Natural killer cell (primary cell): ENCODE measurements at places on chromosomes 3 and 15.

- H3K27me3 ChIP-seq, result no peaks in the 10 kb centered on the region
- DNase-seq, result no peak
- peak overlapping the region; percentile 4 for H3K27ac ChIP-seq
Measured at GRCh38 chr3:188431553-188431952, 277.6 kb downstream of the LPP start.

- no peaks in the 10 kb centered on the region for H3K36me3 ChIP-seq
- no peak overlapping the region for H3K27ac ChIP-seq
- no peak for DNase-seq
- no peaks in the 10 kb centered on the region for H3K27me3 ChIP-seq
Measured at GRCh38 chr3:26460985-26461384, 161.6 kb upstream of the LRRC3B start.

- no peaks in the 10 kb centered on the region for H3K4me1 ChIP-seq
- no peak overlapping the region for H3K4me3 ChIP-seq
- H3K27ac ChIP-seq, result no peak overlapping the region
- no peaks in the 10 kb centered on the region for H3K27me3 ChIP-seq
- no peaks in the 10 kb centered on the region for H3K36me3 ChIP-seq
Measured at GRCh38 chr3:155519078-155519477, 225.6 kb upstream of the STRIT1 start.

DNA sequence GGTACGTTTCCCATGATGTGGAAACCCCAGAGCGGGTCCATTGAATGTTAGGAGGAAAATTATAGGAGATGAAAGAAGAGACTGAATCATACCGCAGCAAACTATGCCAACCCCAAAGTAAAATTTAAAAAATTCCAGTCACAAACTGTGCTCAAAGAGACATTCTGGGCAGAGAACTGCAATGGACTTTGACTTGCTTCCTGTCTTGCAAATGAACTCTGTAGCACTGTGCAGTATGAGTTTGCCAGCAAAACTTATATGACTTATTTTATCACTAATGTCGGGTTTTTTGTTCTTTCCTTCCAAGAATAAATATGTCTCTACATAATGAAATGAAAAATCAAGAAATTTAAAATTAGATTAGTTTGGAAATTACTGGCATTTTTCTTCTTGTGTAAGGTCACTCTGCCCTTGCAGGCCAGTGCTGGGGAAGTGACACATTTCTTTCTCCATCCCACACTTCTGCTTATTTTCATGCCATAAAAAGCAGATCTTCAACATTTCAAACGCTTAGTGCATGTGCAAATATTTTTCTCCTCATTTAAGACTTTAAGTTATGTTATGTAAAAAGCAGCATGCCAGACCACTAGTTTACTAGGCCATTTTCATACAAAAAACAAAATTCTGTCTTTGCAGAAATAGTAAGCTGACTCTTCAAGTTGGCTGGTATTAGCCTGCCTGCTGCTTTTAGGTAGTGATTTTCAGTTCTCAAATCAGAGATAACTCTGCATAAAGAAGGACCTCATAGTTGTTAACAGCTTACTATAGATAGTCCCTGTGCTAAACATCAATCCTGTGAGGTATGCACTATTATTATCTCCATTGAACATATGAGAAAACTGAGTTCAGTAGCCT, 32.2 kb upstream of the SSR3 start:
- no peaks in the 10 kb centered on the region for H3K4me1 ChIP-seq
- no peak for DNase-seq
- no peak overlapping the region for H3K27ac ChIP-seq
- H3K4me3 ChIP-seq, result no peak overlapping the region
- H3K36me3 ChIP-seq, result no peaks in the 10 kb centered on the region

DNA sequence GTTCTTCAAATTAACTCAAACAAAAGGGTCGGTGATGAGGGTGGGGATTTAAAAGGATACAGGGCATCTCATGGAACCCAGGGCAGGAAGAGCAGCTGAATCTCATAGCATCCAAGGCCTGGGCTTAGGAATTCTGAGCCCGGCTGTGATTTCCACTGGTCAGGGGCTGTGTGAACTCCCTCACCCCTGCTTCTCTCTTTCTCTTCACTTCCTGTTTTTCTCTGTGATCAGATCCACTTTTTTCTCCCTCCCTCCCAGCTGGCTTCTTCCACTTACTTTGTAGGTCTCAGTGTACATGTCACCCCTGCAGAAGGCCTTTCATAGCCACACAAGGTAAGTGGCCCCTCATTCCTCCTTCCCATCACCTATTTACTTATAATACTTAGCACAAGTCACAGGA, 68.2 kb upstream of the CORO2B start:
- H3K36me3 ChIP-seq, result no peaks in the 10 kb centered on the region
- no peak for DNase-seq
- H3K27ac ChIP-seq, result no peak overlapping the region
- H3K4me1 ChIP-seq, result no peaks in the 10 kb centered on the region
- H3K4me3 ChIP-seq, result no peak overlapping the region
- no peaks in the 10 kb centered on the region for H3K27me3 ChIP-seq

- no peaks in the 10 kb centered on the region for H3K4me1 ChIP-seq
- no peaks in the 10 kb centered on the region for H3K27me3 ChIP-seq
- peaks cover 60% of the 10 kb centered on the region for H3K36me3 ChIP-seq
- DNase-seq, result no peak
- no peak overlapping the region for H3K4me3 ChIP-seq
Measured at GRCh38 chr3:50119786-50120185, 31.1 kb downstream of the RBM5 start.

DNA sequence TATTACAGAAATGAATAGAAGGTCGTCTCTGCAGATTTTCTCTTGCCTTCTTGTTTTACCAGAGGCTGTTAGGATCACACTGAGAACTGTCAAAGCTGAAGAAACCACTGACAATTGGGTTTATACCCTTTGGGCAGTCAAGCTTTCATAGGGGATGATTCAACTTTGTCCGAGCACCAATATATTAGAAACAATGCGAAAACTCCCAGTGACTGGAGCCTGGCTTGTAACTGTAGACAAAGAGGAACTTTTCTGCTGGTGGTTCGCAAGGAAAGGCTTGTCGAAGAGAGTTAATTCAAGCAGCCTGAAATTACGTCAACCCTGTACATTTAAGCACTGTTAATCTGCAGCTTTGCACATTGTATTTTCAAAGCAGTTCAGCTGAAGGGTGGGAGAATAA, 193.2 kb upstream of the ZNF385D start:
- no peaks in the 10 kb centered on the region for H3K4me1 ChIP-seq
- no peak overlapping the region for H3K4me3 ChIP-seq
- no peaks in the 10 kb centered on the region for H3K27me3 ChIP-seq
- no peak for DNase-seq
- H3K36me3 ChIP-seq, result no peaks in the 10 kb centered on the region

DNA sequence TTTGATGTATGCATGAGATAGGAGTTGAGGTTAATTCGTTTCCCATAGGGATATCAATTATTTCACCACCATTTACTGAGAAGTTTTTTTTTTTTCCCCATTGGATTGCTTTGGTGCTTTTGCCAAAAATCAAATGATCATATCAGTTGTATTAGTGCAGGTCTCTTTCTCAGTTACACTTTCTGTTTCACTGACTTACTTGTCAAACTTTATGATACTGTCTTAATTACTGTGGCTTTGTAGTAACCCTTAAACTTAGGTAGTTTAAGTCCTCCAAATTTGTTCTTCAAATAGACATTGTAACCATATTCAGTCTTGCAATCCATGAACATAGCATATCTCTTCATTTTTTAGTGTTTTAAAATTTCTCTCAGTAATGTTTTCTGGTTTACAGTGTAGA, 259.9 kb upstream of the SLCO3A1 start:
- H3K36me3 ChIP-seq, result no peaks in the 10 kb centered on the region
- H3K4me3 ChIP-seq, result no peak overlapping the region
- no peak overlapping the region for H3K27ac ChIP-seq
- H3K27me3 ChIP-seq, result no peaks in the 10 kb centered on the region

DNA sequence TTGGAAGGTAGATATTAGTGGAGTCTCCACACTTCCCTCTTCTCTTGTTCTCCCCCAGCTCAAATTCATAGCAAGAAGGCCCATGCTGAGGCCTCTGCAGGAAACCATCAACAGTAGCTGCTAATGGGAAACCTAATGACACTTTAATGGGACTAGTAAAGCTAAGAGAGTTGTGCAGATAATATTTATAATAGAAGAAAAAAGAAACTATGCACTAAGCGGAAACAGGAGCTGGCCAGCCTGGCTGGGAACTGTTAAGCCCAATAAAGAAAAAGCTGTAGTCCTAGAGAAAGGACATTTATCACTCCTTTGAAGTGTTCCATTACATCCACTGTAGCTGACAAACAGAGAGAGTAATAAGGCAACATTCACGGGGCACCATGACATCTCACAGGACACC, 229.6 kb downstream of the IGSF11 start:
- no peak overlapping the region for H3K4me3 ChIP-seq
- no peak overlapping the region for H3K27ac ChIP-seq
- DNase-seq, result no peak
- H3K4me1 ChIP-seq, result no peaks in the 10 kb centered on the region
- H3K27me3 ChIP-seq, result no peaks in the 10 kb centered on the region
- H3K36me3 ChIP-seq, result no peaks in the 10 kb centered on the region

DNA sequence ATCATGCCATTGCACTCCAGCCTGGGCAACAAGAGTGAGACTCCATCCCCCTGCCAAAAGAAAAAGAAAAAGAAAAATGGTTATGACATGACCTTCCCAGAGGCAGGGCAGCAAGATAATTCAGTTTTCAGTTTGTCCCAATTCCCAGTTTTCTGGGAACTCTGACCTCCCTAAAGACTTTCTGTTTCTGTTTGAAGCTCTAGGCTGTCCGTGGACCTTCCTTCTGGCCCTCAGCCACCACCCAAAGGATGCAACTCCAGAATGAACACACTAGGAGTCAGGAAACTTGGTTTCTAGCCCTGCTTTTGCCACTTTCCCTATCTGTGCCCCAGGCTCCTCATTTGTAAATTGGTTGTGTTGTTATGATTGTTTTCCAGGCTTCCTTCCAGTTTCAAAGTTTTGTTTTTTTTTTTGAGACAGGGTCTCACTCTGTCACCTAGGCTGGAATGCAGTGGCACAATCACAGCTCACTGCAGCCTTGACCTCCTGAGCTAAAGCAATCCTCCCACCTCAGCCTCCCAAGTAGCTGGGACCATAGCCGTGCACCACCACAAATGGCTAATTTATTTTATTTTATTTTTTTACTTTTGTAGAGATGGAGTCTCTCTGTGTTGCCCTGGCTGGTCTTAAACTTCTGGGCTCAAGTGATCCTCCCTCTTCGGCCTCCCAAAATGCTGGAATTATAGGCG, 68.6 kb downstream of the CDC25A start:
- no peak overlapping the region for H3K4me3 ChIP-seq
- no peaks in the 10 kb centered on the region for H3K4me1 ChIP-seq
- no peaks in the 10 kb centered on the region for H3K36me3 ChIP-seq
- H3K27ac ChIP-seq, result no peak overlapping the region
- DNase-seq, result no peak

GRCh38 chr3:105458518-105459215, 92.0 kb downstream of the ALCAM start:
- H3K27ac ChIP-seq, result no peak overlapping the region
- no peaks in the 10 kb centered on the region for H3K36me3 ChIP-seq
- no peaks in the 10 kb centered on the region for H3K4me1 ChIP-seq
- H3K4me3 ChIP-seq, result no peak overlapping the region

- H3K27ac ChIP-seq, result no peak overlapping the region
- peaks cover 5% of the 10 kb centered on the region for H3K4me1 ChIP-seq
- no peak for DNase-seq
Measured at GRCh38 chr3:177418787-177419186, 221.5 kb upstream of the TBL1XR1 start.

GRCh38 chr3:190701096-190701532, 161.4 kb downstream of the GMNC start:
- no peaks in the 10 kb centered on the region for H3K27me3 ChIP-seq
- H3K4me1 ChIP-seq, result no peaks in the 10 kb centered on the region
- no peak overlapping the region for H3K4me3 ChIP-seq
- no peak for DNase-seq
- H3K27ac ChIP-seq, result no peak overlapping the region

- no peaks in the 10 kb centered on the region for H3K27me3 ChIP-seq
- no peak overlapping the region for H3K4me3 ChIP-seq
- H3K27ac ChIP-seq, result no peak overlapping the region
- H3K36me3 ChIP-seq, result no peaks in the 10 kb centered on the region
- no peaks in the 10 kb centered on the region for H3K4me1 ChIP-seq
Measured at GRCh38 chr3:99409961-99410360, 228.4 kb upstream of the COL8A1 start.

- H3K27me3 ChIP-seq, result no peaks in the 10 kb centered on the region
- no peaks in the 10 kb centered on the region for H3K36me3 ChIP-seq
- DNase-seq, result no peak
- H3K4me1 ChIP-seq, result peaks cover 6% of the 10 kb centered on the region
- no peak overlapping the region for H3K27ac ChIP-seq
Measured at GRCh38 chr3:151350656-151351055, 21.3 kb upstream of the P2RY13 start.

DNA sequence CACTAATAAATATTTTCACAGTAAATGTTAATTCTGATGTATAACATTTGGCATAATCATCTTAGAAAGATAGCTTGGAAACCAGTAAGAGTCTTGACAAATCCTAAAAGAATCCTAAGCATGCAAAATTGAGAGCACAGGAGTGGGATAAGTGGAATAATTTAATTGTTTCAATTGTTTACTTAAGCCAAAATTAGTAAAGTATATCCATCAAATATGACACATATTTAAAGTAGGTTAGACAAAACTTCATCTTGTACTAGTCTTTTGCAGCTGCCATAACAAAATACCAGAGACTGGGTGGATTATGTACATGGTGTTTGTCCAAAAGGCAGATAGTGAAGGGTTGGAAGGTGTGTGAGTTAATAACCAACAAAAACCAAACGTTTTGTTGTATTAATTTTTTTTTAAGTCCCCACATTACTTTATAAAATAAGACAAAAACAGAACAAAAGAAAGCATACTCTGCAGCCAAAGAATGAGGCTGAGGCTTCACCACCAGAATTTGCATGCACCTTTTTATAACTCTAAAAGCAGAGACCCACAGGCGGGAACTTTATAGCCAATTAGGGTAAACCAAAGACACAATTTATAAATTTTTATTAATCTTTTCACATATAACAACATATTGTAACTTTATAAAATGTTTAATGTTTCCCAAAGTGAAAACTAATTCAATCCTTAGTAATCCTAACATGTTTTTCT, 41.9 kb upstream of the CD200R1L start:
- H3K27ac ChIP-seq, result no peak overlapping the region
- H3K27me3 ChIP-seq, result no peaks in the 10 kb centered on the region
- H3K4me3 ChIP-seq, result no peak overlapping the region
- no peak for DNase-seq

DNA sequence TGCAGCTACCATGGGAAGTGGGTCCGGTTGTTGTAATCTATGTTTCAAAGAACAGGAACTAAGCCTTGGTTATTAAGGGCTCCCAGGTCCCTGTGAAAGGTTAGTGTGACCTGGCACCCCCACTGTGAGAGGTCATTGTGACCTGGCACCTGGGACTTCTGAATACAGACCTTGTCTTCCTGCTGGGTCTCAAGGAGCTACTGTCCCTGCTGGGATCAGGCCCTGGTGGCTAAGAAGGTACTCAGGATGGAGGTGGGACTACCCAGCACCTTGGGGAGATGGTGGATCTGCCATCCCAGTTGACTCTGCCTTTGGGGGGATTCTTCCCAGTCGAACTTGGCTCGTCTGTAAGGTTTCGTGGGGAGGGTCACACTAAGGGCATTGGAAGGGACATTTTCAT, 10.3 kb upstream of the SLCO2A1 start:
- DNase-seq, result no peak
- H3K36me3 ChIP-seq, result no peaks in the 10 kb centered on the region
- peaks cover 2% of the 10 kb centered on the region for H3K27me3 ChIP-seq
